Non-pigmented ciliary epithelial cell (primary cell): ENCODE measurements at places on chromosomes 11 and 22.
A peak's percentile ranks its signal among the peaks of the same experiment; 100 is the strongest.

- DNase-seq, result no peak
These were observed 11.1 kb downstream of the CERK start for GRCh38 chr22:46726986-46727317.

GRCh38 chr11:73761403-73761945 lies 600 bp upstream of the RAB6A start:
- DNase-seq, result no peak

DNA sequence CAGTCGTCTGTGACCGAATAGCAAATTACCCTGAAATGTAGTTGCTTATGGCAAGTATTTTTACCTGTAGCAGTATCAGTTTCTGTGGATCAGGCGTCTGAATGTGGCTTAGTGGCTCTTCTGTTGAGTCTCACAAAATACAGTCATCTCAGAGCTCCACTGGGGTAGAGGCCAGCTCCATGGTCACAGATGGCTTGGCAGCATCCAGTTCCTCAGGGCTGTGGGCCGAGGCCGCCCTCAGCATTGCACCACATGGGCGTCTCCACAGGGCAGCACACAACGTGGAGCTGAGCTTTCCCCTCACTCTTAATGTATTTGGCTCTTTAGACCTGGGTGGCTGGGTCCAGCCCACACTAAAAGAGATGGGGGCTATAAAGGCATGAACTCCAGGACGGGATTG lies 57.8 kb downstream of the SBF1 start:
- DNase-seq, result no peak

DNA sequence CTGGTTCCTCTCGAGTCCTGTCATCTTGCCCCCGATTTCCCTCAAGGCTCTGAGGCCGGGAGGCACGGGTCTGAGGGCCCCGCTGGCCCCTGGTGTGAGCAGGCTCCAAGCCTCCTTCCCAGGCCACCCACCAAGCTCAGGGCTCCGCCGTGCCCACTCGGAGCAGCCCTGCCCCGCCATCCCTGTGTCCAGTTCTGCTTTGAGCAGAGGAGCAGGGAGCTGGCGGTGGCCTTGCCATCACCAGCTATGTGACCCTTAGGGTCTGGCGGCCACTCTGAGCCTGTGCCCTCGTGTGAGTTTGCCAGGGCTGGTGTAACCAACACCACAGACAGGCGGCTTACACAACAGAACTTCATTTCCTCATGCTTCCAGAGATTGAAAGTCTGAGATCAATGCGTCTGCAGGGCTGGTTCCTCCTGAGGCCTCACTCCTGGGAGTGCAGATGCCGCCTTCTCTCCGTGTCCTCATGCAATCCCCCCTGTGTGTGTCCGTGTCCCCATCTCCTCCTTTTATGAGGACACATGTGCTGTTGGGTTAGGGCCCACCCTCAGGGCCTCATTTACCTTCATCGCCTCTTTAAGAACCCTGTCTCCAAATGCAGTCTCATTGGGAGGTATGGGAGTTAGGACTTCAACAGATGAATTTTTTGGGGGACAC lies 36.5 kb upstream of the CELSR1 start:
- no peak for DNase-seq

- no peak for DNase-seq
These were observed 30.9 kb downstream of the DEUP1 start for GRCh38 chr11:93361435-93361834.

DNA sequence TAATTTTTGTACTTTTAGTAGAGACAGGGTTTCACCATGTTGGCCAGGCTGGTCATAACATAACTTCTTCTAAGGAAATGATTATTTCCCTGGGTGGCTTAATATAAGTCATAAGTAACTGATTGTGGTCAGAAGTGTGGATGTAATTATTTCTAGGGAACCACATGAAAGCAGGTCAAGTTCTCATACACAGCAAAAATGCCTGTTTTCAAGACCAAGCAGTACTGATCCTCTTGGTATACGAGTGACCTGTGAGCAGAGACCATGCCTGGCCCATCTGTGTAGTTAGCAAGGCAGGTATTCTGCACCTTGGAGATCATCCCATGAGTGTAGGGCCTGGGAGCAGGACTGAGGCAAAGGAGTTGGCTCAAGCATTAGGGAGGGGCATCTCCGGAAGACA lies 32.5 kb upstream of the NUCB2 start:
- no peak for DNase-seq

DNA sequence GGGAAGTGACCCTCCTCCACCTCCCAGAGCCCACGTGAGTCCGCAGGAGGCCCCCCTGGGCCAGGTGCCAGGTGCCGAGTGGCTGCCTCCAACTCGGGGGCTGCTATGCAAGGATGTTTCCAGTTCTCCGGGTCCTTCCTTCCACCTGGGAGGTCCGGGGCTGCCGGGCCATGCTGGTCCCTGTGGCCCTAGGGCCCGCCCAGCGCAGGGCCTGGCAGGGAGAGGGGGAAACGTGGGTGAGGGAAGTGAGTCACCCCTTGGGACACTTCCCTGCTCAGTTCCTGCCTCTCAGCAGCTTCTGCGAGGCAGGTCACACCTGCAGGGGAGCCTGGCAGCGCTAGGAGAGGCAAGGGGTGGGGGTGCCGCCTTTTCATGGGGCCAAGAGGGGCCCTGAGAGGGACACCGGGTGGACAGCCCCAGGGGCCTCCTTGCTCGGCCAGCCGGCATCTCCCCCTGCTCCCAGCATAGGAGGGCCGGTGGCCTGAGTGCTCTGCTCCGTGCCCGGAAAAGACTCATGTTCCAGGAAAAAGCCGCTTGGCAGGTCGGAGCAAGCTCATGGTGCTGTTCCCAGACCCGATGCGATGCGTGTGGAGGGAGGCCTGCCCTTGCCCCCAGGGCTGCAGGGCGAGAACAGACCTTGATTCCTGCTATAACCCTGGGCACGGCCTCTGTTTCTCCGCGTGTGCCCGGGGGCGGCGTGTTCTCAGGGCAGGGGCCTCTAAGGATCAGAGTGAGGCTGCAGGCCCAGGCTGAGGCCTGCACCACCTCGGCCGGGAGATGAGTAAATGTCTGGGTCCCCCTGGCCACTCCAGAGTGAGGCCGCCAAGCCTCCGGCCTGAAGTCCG lies 30.3 kb upstream of the WNT7B start:
- no peak for DNase-seq

DNA sequence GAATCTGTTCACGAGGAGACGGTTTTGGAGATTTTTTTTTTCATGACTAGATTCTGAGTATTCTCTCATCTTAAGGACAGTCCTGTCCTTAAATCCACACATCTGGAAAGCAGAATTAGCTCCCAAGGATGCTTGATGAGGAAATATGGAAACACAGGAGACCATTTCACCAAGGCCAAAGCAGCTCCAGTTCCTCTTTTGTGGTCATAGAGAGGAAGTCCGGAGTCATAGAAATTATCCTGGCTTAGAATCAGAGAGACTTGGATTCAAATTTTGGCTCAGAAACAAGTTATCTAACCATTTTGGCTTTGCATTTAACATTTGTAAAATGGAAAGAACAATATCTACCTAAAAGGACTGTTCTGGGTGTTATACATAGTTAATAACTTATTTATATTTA lies 7.3 kb upstream of the TEAD1 start:
- DNase-seq, result no peak

DNA sequence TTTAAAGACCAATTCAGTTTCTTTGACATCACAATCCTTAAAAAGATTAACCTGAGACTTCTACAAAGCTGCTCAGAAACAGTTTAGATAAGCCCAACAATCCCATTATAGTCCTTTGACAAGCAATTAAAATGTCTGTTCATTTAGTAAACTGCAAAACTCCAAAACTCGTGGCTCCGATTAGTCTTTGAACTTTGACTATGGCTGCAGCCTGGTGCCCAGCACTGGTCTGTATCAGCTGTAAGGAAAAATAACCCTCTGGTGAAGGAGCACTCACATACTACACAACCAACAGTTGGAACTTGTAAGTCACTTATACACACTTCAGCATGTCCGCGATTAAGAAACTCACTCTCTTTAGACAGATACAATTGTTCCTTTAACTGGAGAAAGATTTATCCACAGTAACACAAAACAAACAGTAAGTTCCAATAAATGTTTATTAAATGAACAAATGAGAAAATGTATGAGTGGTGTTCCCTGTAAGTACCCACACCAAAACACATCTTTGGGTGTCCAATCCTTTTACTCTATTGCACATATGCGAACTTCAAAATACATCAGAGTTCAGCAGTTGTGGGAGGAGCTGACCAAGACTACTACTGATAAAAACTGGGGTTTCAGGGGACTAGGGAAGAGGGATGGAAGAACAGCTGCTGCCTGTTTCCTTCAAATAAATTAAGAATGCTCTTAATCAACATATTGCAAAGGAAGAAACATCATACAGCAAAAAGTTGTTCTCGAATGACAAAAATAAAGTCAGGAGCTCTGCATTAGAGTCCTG lies 36.4 kb downstream of the PITPNB start:
- DNase-seq, result no peak

- DNase-seq, result no peak
These were observed 7.7 kb upstream of the UBASH3B start for GRCh38 chr11:122647736-122648275.

GRCh38 chr11:68677432-68677831 lies 6.9 kb upstream of the GAL start:
- DNase-seq, result peak; percentile 31

GRCh38 chr22:46367707-46368191 lies 32.2 kb downstream of the TRMU start:
- no peak for DNase-seq
